ENCODE measurements at places on chromosomes 3 and 15. TPM values are rescaled to one million over a fixed set of nuclear protein-coding genes. Genes with fewer than 3 reads are reported as not detected.
A peak's percentile ranks its signal among the peaks of the same experiment; 100 is the strongest.

DNA sequence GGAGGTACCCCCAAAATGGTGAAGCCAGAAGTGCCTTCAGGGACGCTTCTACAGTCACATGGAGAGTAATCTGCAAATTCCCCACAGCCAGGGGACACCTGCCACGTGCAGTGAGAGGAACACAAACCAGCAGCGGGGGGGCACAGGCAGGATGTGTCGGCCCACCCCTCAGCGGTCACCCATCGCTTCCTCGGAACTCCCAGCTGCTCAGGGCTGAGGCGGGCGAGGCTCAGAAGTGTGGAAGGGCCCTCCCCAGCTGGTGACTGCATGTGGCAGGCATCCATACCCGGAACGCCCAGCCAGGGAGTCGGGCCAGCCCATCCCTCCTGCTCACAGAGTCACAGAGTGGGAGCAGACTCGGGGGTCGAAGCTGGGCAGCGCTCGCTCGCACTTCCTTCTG, 63.7 kb downstream of the SLC12A8 start:
- H3K27ac ChIP-seq, result peak overlapping the region; percentile 48
- H3K27me3 ChIP-seq, result peaks cover 5% of the 10 kb centered on the region
- DNase-seq, result no peak

KCNMB3 gene
- 2.2 TPM for total RNA-seq

DNA sequence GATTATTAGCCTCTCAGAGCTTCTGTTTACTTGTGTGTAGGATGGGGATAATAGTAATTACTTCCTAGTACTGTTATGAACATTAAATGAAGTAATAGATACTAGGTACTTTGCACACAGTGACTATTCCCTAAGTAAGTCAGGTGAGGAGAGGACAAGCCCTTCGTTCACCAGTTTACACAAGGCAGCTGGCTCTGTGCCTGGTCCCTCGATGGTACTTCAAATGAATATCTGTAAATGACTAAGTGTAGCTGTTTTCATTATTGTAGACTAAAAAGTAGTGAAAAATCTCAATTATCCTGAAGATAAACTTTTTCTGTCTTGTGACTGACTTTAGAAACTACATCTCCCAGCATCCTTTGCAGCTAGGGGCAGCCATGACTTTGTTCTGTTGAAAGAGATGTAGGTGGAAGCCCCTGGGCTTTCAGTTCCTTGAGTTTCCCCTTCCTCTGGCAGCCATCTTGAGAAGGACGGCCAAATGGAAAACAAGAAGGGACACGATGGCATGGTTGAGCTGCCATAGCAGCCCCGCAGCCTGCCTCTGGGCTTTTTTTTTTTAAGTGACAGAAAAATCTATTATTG, 11.7 kb upstream of the WNT7A start:
- no peak for DNase-seq
- no peak overlapping the region for H3K4me3 ChIP-seq

PLSCR4 gene
- total RNA-seq, result not detected

CXCR6 gene
- 13.5 TPM for total RNA-seq

DNA sequence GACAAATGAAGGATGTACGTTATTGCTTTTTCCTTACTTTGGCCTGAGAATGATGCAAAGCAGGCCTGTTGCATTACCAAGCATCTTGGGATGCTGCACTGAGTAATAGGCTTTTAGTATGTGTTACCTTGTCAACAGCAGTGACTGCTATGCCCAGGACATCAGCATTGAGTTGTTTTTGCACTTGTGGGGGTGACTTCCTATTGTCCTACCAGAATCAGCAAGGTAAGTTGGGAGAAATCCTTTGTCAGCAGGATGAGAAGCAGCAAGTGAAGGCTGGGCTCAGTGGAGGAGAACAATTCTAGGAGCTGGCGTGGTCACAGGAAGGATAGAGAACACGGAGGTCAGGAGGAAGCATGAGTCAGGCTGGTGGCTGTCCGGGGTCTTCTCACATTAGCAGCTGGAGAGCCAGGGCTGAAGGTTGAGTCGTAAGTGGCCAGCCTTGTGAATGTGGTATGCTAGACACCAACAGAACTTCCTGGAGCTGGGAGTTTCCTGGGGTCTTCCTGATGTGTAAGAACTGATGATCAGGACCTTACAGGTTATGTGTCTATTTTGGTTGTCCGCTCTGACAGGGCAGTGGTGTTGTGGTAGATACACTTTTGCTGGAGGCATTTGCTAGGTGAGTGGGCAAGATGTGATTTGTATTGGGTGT, 142.7 kb downstream of the FNDC3B start:
- H3K36me3 ChIP-seq, result peaks cover 11% of the 10 kb centered on the region
- H3K27me3 ChIP-seq, result no peaks in the 10 kb centered on the region
- DNase-seq, result no peak
- peak overlapping the region; percentile 61 for H3K27ac ChIP-seq
- no peak overlapping the region for H3K4me3 ChIP-seq

DNA sequence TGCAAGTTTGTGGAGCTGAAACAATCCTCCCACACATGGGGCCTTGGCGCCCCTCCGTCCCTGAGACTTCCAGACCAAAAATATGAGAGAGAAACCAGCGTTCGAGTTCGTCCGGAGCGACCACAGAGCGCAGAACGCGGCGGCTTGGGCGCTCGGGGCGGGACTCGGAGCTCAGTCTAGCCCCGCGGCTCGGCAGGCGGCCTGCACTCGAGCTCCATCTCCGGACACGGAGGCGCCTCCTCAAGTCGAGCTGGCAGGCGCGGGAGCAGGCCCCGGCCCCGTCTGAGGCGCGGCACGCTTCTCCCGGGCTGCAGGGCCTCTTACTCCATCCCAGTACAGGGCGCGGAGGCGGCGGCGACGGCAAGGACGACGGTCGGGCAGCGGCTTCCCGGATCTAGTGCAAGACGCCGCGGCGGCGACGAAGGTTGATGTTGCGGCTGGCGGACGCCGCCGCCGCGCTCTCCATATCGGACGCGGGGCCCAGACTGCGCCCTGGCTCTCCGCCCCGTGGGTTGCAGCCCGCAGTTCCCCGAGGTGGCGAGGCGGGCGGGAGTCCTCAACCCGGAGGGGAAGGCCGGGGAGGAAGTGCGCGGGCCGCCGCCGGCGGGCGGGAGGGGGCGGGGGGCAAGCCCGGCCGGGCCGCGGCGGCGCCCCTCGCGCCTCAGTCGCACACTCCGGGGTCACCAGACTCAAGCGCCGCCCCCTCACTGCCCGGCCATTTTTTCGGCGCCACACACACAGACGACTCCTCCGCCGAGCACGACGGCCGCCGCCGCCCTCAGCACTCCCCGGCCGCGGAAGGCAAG, 674 bp downstream of the MSL2 start:
- H3K4me3 ChIP-seq, result peak overlapping the region; percentile 97
- peak overlapping the region; percentile 96 for H3K27ac ChIP-seq
- DNase-seq, result no peak
- H3K27me3 ChIP-seq, result no peaks in the 10 kb centered on the region

DNA sequence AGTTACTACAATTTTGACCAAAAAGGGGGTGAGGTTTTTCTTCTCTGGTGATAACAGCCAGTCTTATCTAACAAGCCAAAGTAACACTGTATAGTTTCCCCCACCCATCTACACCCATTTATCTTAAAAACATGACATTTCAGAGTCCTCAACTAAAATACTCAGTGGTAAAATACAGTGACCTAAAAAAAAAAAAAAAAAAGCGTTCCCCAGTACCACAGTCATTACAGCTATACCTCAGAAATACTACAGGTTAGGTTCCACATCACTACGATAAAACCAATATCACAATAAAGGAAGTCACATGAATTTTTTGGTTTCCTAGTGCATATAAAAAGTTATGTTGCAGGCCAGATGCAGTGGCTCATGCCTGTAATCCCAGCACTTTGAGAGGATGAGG, 13.8 kb downstream of the DENND4A start:
- DNase-seq, result no peak
- peak overlapping the region; percentile 50 for H3K4me3 ChIP-seq
- no peaks in the 10 kb centered on the region for H3K27me3 ChIP-seq
- H3K4me1 ChIP-seq, result peaks cover 22% of the 10 kb centered on the region
- H3K27ac ChIP-seq, result peak overlapping the region; percentile 77

TF gene
- total RNA-seq, result 0.60 TPM

- H3K27ac ChIP-seq, result no peak overlapping the region
- no peaks in the 10 kb centered on the region for H3K36me3 ChIP-seq
- no peak overlapping the region for H3K4me3 ChIP-seq
Observed at GRCh38 chr3:193744822-193745684, 152.0 kb downstream of the OPA1 start.

DNA sequence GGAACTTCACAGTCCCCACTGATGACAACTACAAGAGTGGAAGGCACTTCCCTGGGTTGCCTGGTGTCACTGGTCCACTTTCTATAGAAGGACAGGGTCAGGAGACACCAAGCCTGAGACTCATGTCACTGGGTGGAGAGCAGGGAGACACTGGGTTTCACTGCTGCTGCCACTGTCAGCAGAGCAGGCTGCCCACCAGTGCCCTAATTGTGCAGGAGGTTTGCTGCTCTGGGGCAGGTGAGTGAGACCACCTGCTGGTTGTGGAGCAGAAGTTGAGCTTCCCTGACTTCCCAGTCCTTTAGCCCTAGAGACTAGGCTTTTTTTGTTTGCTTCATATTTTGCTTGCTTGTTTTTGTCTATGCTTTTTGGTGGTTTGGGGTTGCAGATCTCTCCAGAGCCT, 528.4 kb upstream of the RGMA start:
- no peaks in the 10 kb centered on the region for H3K4me1 ChIP-seq
- peaks cover 7% of the 10 kb centered on the region for H3K27me3 ChIP-seq
- H3K36me3 ChIP-seq, result no peaks in the 10 kb centered on the region

GRCh38 chr3:32316319-32316718, 75.3 kb upstream of the CMTM7 start:
- no peaks in the 10 kb centered on the region for H3K36me3 ChIP-seq
- H3K4me1 ChIP-seq, result peaks cover 8% of the 10 kb centered on the region
- no peak overlapping the region for H3K4me3 ChIP-seq
- DNase-seq, result no peak

CYP1A2 gene
- not detected for total RNA-seq

DNA sequence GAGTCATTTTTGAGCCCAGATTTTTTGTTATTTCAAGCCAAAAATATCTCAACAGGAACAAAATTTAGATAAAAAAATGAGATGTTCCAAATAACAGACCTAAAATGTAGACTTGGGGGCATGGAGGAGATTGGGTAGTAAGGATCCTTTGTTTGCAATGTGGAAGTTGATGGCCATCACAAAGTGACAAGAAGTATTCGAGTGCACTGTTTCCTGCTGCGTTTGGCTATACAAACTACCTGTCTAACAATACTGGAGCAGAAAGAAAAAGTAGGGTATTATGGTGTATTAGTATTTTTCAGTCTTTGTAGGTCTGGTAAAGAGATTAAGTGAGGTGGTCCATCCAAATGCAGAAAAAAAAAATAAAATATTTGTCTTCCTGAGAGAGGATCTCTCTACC, 284.2 kb downstream of the C3orf38 start:
- no peak overlapping the region for H3K27ac ChIP-seq
- no peaks in the 10 kb centered on the region for H3K4me1 ChIP-seq
- no peaks in the 10 kb centered on the region for H3K27me3 ChIP-seq
- DNase-seq, result no peak
- H3K36me3 ChIP-seq, result no peaks in the 10 kb centered on the region
